ENCODE measurements at places on chromosomes 2 and 18.

DNA sequence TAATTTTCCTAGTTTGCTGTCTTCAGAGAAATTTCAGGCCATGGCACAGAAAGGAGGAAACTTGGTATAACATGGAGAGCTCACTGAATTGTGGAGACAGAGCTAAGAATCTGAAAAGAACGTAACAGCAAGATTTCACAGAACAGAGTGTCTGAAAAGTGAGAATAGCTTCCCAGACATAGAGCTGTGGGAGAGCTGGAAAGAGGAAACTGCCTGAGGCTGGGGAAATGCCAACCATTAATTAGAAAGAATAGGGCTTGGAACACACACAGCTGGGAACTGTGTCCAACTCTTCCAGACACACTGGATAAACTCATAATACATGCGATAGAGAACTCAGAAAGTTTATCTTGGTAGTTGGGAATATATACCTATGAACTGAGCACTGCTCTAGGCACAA is 51.6 kb upstream of the KYNU start:
- DNase-seq, result no peak

- no peak for DNase-seq
Measured at GRCh38 chr2:231489990-231490389, 25.7 kb upstream of the NCL start.

- DNase-seq, result no peak
Measured at GRCh38 chr2:126752876-126753275, 96.9 kb downstream of the GYPC start.

DNA sequence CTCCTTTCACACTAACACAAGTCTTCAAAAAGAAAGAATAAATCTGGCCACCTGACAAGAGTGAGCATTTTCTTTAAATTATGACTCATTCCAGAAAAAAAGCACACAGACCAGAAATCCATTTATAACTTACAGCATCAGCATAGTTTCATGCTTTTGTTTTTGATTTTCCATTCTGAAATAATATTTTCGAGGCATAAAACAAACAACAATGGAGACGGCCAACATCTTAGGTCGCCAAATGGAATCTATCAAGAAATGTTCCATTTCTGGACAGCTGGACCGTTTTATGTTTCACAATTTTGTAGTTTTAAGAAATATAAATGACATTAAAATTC is 165.4 kb upstream of the ZFP36L2 start:
- DNase-seq, result peak; percentile 33

- no peak for DNase-seq
Measured at GRCh38 chr2:96163768-96164429, 18.7 kb upstream of the DUSP2 start.

GRCh38 chr2:215731108-215731658 is 282.2 kb downstream of the MREG start:
- DNase-seq, result no peak

- DNase-seq, result no peak
Measured at GRCh38 chr18:48099481-48100164, 169.2 kb upstream of the SMAD2 start.

DNA sequence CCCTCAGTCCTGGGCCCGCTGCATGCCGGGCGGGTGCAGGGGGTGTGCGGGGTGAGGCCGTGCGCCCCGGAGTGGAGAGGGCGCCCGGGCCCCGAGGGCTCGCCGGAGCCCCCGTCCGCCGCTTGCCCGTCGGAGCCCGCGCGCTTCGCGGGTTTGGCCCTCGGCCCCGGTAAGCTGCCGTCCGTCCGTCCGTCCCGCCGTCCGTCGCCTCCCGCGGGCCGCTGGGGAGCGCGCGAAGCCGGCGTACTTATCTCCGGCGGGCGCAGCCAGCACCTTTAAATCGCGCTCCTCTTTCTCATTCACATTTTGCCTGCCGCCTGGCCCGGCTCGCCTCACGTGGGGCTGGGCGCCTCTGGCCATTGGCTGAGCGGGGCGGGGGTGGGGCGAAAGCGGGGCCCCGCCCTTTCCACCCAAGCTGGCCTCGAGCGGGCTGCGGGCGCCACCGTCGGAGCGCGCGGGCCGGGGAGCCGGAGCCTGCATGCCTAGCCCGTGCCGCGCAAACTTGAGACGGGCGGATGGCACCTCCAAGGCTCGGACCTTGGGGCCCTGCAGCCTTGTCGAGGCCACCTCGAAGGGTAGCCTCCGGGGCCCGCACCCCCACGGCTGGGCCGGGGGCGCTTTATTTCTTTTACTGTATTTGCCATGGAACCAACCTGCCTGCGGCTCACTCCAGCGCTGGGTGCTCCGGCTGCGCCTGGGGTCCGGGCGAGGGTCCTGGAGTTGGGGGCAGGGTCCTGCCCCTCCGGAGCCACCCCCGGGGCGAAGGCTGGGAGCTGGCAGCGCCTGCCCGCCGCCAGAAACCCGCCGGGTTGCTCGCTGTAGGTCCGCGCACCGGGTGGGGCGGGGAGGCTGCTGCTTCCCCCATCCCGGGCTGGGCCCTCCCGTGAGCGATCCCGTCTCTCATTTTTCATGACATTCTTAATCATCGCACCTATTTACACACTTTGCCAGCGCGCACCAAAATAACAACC is at the start of gene GBX2:
Gene GBX2 (minus strand): TSS at position 277 of the 971 bp plus-strand sequence. CDS start 415 bp downstream, outside the sequence.
- DNase-seq, result no peak

DNA sequence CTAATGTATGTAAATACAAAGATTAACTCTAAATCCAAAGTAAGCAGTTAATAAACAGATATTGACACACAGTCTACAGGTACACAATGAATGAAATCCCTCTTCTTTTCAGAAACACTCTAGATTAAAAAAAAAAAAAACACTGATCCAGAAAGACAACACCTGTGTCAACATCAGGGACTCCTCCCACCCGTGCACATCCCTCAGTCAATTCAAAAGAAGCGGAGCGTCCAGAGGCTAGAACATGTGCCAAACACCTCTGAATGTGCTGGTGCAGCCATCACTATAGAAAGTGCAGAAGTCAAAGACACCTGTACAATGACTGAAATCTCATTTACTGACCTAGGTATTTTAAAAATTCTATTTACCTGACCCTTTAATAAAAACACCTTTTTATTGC is 622.6 kb upstream of the ID2 start:
- DNase-seq, result no peak

GRCh38 chr18:70289351-70290312 is 787 bp downstream of the SOCS6 start:
- no peak for DNase-seq

DNA sequence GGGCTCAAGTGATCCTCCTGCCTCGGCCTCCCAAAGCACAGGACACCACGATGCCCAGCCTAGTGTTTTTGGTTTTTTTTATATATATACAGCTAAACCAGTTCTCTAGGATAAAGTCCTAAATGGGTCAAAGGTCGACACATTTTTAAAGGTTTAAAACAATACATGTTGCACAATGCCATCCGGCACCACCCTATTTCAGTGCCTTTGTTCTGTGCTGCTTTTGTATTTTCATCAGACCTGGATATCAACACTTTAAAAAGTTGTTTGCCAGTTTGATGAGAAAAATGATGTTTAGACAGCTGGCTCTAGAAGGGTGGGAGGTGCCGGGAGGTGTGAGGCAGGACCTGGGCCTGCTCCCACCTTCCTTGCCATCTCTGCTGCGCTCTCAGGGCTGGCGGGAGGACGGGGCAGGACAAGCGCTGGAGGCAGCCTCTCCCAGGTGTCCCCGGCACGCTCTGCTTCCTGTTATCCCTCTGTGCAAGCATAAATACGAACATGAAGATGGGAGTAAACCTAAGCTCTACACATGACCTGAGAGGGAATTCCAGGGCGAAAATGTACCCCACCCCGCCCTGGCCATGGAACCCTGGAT is 103.7 kb downstream of the HS6ST1 start:
- no peak for DNase-seq

DNA sequence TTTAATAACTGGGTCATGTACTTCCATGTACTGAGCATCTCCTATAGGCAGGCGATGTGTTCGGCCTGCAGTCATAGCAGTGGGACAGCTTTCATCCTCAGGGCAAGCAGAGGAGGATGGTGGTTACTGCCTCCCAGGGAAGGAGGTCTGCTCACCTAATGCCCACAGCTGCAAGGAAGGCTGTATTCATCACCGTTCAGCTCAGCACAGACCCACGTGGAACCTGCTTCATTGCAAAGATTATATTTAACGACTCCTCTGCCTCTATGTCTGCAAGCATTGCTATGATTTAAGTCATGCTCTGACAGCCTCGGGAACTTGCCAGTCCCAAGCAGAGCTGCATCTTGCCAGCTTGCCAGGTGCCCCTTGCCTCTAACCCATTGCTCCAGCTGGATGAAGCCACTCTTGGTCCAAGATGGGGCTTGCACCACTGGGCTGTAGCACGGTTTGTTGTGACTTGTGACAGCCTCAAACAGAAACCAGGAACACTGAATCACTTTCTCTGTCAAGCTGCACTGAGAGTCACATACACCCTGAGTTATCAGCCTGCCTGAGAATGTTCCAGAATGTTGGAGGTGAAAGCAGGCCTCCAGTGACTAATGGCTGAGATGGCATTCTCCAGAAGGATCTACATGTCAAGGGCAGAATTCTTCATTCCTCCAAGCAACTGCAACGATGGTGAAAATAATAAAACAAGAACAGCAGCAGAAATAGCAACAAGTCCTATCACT is 651.1 kb upstream of the ID2 start:
- no peak for DNase-seq

DNA sequence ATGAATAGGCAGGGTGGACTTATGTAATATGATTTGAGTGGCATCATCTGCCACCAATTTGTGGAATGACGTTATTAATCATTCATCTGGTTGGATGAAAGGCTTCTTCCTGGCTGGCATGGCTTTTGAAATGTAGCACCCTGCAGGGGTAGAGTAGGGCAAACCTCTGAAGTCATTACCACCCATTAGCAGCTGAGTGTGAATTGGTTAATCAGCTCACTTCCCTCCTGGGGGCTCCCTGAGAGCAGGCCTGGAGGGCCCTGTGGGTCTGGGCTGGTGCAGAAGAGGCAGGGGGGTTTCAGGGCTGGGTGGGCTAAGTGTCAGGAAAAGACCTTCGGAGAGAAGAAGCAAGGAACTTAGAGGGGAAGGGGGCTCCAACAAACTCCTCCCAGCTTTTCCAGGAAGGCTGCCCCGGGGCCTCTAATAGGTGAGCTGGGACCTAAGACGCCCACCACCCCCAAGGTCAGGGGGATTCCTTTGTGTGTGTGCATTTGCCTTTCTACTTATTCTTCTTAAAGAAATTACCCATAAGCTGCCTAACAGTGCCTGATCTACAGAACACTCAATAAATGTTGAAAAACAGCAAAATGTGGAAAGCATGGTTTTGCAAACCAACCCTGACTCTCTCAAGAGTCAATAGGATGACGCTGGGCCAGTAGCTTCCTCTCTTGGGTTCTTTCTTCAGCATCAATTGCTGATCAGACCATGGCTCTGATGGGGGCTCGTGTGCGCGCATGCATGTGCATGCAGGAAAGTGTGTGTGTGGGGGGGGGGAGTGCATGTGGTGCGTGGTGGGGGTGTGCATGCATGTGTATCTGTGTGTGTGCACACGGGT is 49.7 kb upstream of the ZNF516 start:
- DNase-seq, result no peak

DNA sequence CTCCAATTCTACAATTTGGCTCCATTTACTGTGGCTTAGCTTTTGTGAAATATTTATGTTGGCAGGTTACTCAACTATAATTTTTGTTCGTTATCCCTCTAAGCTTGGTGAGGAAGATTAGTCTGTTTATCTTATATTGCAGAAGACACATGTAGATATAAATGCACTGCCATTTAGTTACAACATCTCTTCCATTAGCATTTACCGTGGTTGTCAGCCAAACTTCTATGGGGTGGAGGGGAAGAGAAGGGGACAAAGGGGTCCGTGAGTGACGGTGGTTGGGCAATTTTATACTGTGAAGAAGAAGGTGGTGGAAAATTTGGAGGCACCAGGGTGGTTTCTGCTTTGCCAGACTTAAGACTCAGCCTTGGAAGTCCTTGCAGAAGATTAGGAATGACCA is 117.6 kb upstream of the CXCR4 start:
- no peak for DNase-seq

GRCh38 chr2:216107320-216107719 is 1.8 kb upstream of the XRCC5 start:
- DNase-seq, result no peak

DNA sequence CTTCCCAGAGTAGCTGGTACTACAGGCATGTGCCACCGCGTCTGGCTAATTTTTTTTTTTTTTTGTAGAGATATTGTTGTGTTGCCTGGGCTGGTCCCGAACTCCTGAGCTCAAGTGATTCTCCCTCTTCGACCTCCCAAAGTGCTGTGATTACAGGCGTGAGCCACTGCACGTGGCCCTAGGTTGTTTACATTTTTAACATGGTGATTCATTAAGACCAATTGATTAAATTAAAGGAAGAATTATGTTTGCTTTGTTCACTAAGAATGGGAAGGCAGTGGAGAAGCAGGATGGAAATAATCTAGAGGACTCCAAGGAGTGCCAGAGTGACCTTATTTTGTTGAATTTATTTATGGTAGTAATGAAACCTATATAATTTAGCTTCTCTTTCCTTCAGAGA is 7.5 kb downstream of the LCLAT1 start:
- DNase-seq, result no peak

DNA sequence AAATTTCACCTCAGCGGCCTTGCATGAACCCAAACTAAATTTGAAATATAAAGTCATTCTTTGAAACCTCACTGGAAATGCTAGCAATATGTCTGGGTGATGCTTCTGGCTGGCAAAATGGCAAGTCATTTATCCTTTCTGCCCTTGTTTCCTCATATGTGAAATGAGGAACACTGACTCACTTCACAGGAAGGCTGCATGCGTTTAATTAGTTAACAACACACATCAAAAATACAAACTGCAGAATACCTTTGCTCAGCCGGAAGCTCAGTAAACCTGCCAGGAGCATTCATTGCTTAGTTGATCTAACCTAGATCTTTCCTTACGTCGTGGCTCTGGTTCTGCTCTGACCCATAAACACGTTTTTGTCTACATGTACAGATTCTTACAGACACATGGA is 214.2 kb upstream of the ACVR2A start:
- DNase-seq, result no peak

DNA sequence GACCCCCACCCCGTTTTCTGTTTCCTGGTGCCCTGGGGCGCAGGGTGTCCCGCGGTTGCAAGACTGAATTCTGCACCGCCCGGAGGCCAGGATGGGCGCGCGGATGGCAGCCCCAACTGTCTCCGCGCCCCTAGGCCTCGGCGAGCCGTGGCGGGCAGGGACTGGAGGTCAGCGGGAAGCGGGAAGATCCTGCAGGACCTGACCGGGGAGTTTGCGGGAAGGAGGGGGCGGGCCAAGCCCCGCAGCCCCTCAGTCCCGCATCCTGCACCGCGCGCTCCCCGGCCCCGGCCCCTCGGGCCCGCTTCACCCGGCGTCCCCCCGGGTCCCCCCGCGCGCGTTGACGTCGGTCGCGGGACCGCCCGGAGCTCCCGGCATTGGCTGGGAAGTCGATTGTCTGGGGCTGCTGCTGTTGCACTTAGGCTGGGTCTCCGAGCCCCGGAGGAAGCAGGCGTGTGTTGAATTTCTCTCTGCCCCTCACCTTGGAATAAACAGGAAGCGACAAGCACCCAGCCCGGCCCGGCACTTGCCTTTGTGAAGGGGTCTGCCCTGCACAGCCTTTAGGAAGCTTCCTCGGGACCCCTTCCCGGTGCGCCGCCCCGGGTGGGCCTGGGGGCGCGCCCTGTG is at the start of gene LDLRAD4:
Gene LDLRAD4 (plus strand): TSS at position 393 of the 624 bp plus-strand sequence.
- DNase-seq, result no peak

- DNase-seq, result peak; percentile 30
Measured at GRCh38 chr2:188869550-188869949, 104.6 kb upstream of the COL3A1 start.

- no peak for DNase-seq
Measured at GRCh38 chr2:199433204-199433832, 24.4 kb downstream of the SATB2 start.

Measured in fibroblast of skin of left biceps (primary cell).